ENCODE measurements at places on chromosomes 3 and 15.

- no peak for DNase-seq
These were observed 51.7 kb downstream of the SH3GL3 start for GRCh38 chr15:83498801-83499200.

DNA sequence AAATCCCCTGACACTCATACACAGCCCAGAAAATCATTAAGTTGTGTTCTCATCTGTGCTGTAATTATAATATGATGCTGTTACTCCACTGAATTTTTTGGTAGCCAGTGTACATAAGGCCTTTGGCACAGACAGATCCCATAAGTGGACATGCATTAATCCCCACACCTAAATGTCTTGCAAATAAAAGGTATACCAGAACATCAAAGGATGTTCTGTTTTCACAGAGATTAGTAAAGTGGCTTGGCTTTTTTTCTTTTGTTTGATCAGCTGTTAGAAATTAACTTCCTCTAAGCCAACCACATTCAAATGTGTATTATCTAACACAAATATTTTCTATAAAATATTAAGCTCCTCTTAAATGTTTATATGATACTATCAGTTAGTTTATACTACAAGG is 2.7 kb downstream of the SST start:
- DNase-seq: no peak

- no peak for DNase-seq
These were observed 100.5 kb downstream of the AKAP13 start for GRCh38 chr15:85480923-85481322.

DNA sequence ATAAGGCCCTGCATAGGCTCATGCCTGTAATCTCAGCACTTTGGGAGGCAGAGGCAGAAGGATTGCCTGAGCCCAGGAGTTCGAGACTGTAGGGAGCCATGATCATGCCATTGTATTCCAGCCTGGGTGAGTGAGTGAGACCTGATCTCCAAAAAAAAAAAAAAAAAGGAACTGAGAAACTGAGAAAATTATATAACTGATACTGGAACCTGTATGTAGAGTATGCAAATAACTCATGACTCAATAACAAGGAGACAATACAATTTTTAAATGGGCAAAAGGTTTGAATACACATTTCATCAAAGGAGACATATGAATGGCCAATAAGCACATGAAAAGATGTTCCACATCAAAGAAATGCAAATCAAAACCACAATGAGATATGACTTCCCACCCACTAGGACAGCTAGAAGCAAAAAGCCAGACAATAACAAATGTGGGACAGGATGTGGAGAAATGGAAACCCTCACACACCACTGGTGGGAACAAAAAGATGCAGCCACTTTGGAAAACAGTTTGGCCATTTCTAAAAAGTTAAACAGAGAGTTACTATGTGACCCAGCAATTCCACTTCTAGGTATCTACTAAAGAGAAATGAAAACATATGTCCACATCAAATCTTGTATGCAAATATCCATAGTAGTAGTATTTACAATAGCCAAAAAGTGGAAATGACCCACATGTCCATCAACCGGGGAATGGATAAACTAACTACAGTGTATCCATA is 70.7 kb downstream of the IQSEC1 start:
- DNase-seq: no peak

GRCh38 chr3:123055352-123055751 is 11.5 kb upstream of the PDIA5 start:
- DNase-seq: no peak

DNA sequence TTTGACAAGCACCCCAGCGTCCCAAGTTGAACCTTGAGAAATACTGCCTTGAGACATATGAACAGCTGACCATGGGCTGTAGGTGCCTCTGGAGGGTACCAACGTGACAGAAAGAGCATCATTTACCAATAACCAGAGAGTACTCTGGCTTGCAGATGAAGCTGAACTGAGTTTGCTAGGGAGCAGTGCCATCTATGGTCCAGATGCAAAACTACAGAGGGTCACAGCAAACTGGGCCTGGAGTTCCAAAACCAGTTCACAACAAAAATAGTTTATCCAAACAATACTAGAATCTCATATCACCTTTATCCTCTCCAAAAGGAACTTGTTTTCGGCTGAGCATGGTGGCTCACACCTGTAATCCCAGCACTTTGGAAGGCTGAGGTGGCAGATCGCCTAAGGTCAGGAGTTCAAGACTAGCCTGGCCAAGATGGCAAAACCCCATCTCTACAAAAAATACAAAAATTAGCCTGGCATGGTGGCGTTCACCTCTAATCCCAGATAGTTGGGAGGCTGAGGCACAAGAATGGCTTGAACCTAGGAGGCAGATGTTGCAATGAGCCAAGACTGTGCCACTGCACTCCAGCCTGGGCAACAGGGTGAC is 69.3 kb downstream of the CHAC1 start:
- no peak for DNase-seq

GRCh38 chr3:98778852-98779413 is 15.8 kb downstream of the ST3GAL6 start:
- peak; percentile 37 for DNase-seq

- DNase-seq: no peak
These were observed 308.9 kb upstream of the TBC1D5 start for GRCh38 chr3:18051306-18051705.

GRCh38 chr3:194573680-194574437 is 59.4 kb downstream of the TMEM44 start:
- DNase-seq: peak; percentile 17

GRCh38 chr3:180594631-180595558 is 7.1 kb upstream of the TTC14 start:
- no peak for DNase-seq

DNA sequence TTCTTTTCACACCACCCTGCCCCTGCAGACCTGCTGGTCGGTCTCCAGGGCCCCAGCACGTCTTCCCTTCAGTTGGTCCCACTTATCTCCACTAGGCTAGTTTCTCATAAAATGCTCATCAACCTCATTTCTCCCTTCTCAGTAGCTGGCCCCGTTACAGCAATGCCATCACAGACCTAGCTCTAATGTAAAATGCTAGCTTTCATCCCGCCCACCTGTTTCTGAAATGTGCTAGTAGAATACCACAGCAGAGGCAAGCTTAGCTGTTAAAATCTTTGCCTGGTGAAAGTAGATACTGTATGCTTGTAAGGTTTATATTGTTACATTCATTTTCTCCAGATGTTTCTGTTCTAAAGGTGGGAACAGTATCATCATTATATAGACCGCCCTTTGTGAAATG is 13.1 kb downstream of the MKRN2OS start:
- no peak for DNase-seq

DNA sequence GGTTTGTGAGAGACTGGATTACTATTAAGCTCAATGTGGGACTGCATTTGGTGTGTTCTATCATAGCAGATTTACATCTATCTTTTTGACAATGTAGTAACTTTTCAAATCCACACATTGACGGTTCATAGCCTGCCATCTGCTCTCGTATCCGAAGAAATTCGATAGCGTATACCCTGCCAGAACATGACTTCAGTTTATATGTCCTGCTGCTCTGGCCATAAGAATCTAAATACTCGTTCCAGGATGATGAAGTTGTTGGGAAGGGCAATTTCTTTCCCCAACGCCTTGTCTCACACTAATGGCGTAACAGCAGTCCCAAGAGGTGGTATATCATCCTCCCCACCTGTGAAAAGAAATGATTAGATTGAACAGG is 180.0 kb downstream of the LSAMP start:
- no peak for DNase-seq

Data from NK-92 treated with Interleukin-12 subunit alpha and Interleukin-12 subunit beta, amount 100 ng/mL, for 24 hours (cell line).